Stimulated activated naive CD8-positive, alpha-beta T cell treated with anti-CD3 and anti-CD28 coated beads, Interleukin-15, Interleukin-2, amounts not matched to agents 100 U/mL and 50 U/mL, for 24 hours (primary cell): ENCODE measurements at places on chromosomes 12 and 14.

DNA sequence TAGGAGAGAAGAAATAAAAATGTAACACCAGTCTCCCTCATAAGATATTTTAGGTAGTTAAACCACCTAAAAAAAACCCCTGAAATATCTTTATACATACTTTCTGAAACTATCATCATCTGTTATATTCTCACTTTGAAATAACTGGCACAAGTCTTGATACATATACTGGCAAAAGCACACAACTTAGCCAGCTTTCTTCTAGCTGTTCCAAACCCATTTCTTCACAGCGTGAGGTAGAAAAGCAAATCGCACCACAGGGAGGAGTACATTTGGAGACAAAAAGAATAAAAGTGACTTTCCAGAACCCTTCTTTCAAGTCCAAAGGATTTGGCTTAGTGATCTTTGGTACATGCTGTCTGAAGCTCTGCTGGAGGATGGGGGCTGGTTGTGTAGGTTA lies 78.5 kb downstream of the RERG start:
- no peak for DNase-seq

- no peak for DNase-seq
These were observed 60.0 kb upstream of the FBXO33 start for GRCh38 chr14:39492267-39492666.

GRCh38 chr12:119178544-119179334 lies at the start of gene HSPB8:
HSPB8 (plus strand) TSS chr12:119178931; CDS start chr12:119179313, 382 bp downstream.
- DNase-seq: no peak

DNA sequence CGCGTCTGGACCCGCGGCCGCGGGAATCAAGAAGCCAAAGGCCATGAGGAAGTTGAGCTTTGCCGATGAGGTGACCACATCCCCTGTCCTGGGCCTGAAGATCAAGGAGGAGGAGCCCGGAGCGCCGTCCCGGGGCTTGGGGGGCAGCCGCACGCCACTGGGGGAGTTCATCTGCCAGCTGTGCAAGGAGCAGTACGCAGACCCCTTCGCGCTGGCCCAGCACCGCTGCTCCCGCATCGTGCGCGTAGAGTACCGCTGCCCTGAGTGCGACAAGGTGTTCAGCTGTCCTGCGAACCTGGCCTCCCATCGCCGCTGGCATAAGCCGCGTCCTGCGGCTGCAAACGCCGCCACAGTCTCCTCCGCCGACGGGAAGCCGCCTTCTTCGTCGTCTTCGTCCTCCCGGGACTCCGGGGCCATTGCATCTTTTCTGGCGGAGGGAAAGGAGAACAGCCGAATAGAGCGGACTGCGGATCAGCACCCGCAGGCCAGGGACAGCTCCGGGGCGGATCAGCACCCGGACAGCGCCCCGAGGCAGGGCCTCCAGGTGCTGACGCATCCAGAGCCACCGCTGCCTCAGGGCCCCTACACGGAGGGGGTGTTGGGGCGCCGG lies 1.0 kb downstream of the INSM2 start:
- peak; percentile 76 for DNase-seq

DNA sequence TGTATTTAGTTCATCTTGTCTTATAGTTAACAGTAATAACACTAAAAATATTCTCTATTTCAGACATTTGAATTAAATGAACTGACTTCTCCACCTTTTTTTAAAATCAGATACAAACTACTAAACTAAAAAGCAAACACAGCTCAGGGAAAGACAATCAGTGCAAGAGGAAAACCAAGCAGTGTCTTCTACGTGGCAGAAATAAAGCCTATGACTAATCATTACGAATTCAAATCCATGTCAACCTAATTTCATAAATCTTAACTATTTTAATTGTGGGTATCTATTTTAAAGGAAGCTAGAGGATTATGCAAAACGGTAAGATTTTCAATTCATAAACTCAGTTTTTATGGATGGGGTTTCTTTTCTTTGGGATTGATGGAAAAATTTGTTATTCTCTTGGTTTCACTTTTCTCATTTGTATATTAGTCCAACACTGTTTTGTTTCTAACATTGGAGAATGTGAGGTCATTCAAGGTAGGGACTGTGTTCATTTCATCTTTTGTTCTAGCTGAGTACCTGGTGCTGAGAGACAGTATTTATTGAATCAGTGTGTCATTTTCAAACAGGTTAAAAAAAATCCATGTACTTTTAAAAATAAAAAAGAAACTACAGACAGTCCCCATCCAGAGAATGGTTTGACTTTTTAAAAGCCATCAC lies 12.8 kb upstream of the PALS1 start:
- DNase-seq: no peak

DNA sequence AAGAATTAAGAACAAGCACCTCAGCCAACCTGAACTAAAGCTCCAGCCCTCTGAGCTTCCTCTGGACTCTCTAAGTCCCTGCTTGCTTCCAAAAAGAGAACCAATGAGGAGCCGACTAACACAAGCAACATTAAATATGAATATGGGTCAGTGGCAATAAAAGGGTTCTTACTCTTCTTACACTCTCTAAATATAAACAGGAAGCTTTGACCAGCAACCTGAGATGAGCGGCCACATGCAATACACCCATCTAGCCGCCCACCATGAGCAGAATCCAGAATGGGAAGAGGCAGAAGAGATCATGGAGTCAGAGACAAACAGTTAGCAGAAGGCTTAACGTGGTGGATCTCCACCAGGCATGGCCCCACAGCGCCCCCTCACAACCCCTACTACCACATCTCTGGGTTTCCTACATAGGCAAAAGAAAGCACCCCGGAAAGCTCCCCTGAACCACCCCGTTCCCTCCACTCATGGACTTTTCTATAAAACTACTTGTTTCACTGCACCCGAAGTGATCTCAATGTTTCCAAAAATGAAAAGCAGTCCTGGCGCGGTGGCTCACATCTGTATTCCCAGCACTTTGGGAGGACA lies 59.4 kb downstream of the TTC7B start:
- no peak for DNase-seq

GRCh38 chr12:67764055-67764454 lies 115.5 kb downstream of the DYRK2 start:
- DNase-seq: no peak

- no peak for DNase-seq
These were observed 279.6 kb downstream of the PDZRN4 start for GRCh38 chr12:41467591-41468325.
